Activated gamma-delta T cell treated with anti-CD3 and anti-CD28 coated beads, Interleukin-2, amount 50 U/mL, for 16 hours (primary cell): ENCODE measurements at places on chromosomes 2 and 18.

DNA sequence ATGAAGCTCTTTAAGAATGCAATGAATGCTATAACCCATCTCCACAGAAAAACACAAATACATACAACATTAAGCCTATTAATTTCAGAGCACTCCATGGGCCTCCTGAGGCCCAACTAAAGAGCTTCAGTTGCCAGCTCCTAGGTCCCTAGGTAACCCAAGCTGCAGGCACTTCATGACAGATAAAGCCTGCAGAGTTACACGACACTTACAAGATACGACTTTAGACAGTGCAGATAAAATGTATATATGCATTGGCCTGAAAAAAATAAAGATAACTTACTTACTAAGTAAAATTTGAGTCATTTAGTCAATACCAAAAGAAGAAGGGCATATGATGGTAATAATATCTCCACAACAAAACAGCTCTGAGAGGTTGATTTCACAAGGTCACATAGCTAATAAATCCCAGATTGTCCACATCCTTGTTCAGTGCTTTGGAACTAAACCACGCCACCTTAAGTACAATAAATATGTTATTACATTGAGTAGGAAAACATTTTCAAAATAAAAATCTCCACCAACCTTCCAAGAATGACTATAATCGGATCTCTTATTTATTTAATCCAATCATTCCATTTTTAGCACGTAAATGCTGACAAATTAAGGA lies 3.4 kb downstream of the MAP4K3 start:
- DNase-seq, result no peak

GRCh38 chr2:195320413-195320973 lies 336.5 kb upstream of the SLC39A10 start:
- no peak for DNase-seq

GRCh38 chr2:30235008-30235655 lies 3.8 kb downstream of the LBH start:
- peak; percentile 40 for DNase-seq

DNA sequence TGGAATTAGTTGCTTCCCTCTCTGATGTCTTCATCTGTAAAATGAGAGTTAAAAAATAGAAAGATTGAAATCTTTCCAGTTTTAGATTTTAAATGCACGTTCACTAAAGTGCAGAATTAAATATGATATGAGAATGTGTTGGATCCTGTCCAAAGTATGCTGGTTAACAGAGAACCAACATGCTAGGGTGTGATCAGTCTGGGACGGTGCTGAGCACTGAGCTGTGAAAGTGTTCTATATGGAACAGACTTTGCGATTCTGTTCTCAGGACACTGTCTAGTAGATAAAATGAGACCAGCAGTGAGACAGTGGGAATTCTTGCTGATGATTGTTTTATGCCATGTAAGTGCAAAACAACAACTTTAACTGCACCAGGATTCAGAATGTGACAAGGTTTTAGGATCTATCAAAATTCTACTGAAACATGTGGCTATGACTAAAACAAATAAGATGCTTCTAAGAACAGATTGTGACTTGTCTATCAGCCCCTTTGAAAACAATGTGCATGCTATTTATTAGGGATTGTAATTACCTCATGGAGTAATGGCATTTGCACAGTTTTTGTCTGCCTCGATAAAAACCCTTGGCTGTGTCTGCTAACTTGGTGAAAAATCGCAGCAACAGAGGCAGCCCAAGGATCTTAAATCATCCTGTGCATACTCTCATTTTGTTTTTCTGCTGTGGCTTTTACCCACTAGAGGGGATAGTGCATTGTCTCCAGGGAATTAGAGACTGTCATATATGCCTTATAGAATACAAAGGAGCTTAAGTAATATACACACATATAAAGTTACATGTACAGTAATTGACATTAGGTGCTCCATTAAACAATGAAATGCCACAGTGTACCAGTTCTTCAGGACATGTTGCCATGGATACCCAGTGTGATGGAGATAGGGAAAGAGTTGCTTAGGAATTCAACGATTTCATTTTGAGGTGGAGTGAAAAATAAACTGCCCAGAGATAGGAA lies 55.1 kb downstream of the MAP3K20 start:
- no peak for DNase-seq

- no peak for DNase-seq
These were observed 777 bp downstream of the MOCOS start for GRCh38 chr18:36187826-36188721.

- no peak for DNase-seq
These were observed 136.8 kb downstream of the TPO start for GRCh38 chr2:1550076-1550475.

GRCh38 chr2:39942950-39943349 lies 163.9 kb upstream of the THUMPD2 start:
- no peak for DNase-seq

DNA sequence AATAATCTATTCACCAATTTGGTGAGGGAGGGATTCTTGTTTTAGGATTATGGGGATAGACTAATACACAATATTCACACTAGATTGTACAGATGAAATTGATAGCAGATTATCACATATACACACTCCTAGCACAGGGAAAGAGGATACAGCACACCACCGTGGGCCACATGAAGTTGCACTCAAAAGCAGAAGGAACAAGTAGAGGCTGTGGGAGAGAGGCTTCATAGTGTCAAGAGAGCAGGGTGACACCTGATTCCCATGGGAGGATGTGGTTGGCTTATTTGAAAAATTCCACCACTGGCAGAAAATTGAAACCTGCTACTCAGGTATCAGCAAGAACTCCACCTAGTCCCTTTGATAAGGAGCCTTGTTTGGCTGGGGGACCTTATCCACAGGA lies 395.6 kb downstream of the SPAG16 start:
- no peak for DNase-seq

DNA sequence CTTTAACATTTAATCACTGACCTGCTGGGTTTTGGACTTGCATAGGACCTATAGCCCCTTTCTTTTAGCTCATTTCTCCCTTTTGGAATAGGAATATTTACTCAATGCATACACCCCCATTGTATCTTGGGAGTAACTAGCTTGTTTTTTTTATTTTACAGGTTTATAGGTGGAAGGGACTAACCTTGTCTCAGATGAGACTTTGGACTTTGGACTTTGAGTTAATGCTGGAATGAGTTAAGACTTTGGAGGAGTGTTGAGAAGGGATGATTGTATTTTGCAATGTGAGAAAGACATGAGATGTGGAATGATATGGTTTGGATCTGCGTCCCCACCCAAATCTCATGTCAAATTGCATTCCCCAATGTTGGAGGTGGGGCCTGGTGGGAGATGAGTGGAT lies 43.2 kb upstream of the SPATS2L start:
- no peak for DNase-seq

- DNase-seq, result no peak
These were observed 1544.4 kb downstream of the LRP1B start for GRCh38 chr2:140586379-140586778.

DNA sequence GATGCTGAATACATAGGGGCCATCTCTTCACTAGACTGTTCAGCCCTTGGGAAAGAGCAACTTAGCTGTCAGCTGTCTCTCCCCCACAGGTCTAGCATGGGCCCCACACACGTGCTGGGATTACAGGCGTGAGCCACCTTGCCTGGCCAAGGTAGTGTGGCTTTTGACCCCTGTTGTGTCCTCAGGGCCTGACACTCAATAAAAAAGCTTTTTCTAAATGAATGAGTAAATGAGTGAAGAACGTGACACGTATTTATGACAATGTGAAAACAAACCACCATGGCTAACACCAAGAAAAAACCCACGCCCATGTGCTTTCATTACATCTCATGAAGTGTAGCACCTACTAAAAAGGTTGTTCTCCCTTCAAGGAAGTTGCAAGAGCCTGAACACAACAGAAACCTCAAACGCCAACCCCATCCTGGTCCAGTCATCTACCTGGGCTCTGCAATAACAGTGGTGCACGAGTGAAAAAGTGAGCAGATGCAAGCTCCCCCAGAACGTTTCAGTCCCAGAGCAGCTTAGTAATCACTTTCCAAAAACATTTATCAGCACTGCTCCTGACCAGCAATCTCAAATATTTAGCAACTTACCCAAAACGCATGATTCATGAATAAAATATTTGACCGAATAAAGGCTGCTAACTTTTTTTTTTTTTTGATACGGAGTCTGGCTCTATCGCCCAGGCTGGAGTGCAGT lies 3.4 kb downstream of the WDFY1 start:
- peak; percentile 57 for DNase-seq

DNA sequence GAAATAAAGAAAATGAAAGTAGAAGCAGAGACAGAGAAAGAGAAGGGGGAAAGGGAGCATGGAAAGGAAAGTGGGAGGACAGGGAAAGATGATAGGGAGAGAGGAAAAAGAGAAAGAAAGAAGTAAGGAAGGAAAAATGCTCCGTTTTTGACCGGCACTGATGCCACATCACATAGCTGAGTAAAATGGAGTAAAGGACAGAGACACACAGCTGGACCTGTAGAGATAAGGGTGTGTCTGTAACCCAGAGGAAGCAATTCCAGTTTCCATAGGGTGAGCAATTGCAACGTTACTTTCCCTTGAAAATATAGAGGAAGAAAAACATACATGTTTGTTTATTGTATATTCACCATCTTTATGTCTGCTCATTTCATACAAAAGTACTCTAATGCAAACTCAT lies 1866.9 kb upstream of the PIK3C3 start:
- DNase-seq, result no peak

GRCh38 chr2:88880441-88880953 lies 189.0 kb downstream of the RPIA start:
- DNase-seq, result no peak

DNA sequence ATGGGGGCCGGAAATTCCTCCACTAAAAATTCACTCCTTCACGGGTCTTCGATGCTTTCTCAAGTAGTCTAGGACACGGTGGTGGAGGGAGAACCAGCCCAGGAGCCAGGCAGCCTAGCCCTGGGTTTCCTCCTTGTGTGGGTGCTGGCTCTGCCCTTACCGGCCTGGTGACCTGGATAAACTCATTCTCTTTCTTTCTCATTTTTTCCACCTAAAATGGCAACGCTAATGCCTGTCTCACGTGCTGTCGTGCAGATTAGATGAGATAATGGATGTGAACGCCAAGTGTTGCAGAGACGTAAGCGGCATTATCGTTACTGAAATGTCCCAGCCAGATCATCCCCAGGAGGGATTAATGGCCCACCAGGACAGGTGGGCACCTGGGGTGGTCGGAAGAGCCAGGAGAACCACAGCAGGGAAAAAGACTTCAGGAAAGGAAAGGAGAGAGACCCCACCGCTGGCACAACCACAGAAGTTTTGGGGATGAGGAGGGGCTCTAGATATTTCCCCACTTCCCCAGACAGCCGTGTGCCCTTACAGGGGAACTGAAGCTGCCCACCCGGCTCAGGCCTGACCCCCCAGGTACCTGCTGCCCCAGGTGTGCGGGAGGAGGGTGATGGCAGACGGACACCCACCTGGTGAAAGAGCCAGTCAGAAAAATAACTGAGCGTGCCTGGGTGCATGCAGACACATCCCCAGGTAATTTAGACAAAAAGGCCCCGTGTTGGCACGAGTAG lies 100.8 kb upstream of the ASAP2 start:
- DNase-seq, result no peak

- no peak for DNase-seq
These were observed 139.2 kb downstream of the CCDC102B start for GRCh38 chr18:68937029-68937599.

GRCh38 chr18:31301201-31301655 lies 16.7 kb upstream of the DSG1 start:
- DNase-seq, result no peak
